SIG-M5 (cell line): ENCODE measurements at places on chromosomes 5 and 9.

GRCh38 chr5:127313847-127314473 lies 23.4 kb downstream of the MEGF10 start:
- no peak for DNase-seq

- no peak for DNase-seq
Measured at GRCh38 chr9:129027685-129028191, 393 bp downstream of the SH3GLB2 start.

- DNase-seq, result no peak
Measured at GRCh38 chr5:165135565-165135964, 1630.1 kb downstream of the MAT2B start.

DNA sequence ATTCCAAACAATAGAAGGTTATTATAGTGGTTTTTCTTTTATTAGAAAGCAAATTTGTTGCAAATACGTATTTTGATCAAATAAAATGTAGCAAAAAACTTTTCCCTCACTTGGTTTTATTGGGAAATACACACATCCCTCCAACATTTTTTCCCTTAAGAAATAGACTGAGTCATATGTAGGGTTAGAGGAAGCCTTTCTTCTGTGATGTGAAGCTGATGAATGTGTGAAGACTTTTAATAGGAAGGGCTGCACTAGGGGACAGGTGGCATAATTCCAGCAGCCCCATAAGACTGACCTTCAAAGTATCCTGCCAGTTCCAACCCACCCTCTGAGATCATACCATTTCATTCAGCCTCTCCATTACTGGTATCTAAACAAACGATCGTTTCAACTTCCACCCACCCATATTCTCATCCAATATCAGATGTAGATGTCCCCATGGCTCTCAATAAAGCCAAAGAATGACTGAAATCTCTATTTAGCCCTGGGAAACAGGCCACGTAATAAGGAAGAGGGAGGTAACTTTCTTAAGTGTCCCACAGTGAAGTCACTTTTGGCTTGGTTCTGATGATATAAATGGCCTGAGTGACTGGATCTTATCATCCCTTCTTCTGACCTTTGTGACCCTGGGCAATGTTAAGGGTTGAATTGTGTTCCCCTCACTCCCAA lies 64.7 kb upstream of the LPAR1 start:
- DNase-seq, result no peak

GRCh38 chr5:137367951-137368350 lies 131.2 kb downstream of the SPOCK1 start:
- DNase-seq, result no peak

DNA sequence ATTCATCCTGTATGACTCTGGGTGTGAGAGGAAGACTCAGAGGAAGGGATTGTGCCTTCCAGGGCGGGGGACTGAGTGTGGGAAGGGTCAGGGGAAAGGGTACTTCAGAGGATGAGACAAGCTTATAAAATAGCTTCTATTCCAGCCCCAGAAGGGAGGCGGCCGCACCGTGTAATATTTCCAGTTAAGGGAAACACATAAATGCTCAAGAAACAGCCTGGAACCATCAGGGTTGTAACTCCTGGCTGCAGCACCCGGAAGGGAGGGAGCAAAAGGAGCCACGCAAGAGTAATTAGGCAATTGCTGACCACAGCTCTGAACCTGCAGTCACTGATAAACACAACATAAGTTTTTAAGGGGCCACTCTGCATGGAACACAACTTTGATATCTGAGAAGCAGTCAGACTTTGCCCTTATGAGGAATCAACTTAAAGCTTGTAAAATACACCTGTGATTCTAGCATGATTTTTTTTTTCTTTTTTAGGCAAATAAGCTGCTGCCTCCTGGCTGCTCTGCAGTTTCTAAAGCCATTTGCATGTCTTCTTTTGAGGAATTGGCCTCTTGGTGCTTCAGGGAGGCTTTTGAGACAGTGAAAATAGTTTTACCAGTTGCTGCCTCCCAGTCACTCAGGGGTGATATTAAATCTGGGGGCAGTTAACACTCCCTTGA lies 382.7 kb downstream of the ENC1 start:
- no peak for DNase-seq

- DNase-seq, result no peak
Measured at GRCh38 chr9:124040935-124041816, 29.6 kb downstream of the LHX2 start.

GRCh38 chr5:34740389-34740806 lies 84.3 kb downstream of the RAI14 start:
- DNase-seq, result no peak

DNA sequence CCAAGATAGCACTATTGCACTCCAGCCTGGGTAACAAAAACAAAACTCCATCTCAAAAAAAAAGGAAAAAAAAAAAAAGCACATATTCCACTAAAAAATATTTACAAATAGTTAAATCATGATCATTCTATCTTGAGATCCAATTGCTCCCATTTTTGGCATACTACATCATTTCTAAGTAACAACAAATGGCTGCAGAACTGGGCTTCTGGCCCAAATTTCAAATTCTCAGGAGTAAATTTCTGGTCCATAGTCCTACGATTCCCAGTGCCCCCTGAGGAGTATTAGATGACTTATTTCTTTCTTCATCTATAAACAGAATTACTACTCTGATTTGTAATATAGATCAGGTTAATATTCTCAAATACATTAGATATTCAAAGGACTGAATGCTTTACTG lies 62.1 kb downstream of the CEMIP2 start:
- DNase-seq, result no peak

DNA sequence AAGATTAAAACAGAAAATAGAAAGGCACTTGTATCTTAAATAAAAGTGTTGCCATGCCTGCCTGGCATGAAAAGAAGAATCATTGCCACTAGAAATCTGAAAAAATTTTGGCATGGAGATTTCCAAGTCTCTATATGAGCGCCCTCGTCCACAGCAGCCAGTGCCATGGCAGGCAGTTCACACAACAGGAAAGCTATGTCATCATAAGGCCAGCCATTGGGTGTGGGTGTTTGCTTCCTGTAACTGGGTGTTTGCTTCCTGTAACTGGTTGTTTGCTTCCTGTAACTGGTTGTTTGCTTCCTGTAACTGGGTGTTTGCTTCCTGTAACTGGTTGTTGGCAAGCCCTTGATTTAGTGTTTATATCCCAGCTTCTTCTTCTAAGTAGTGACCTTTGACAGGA lies 446.7 kb downstream of the IRX1 start:
- DNase-seq, result no peak

- no peak for DNase-seq
Measured at GRCh38 chr5:175211956-175212756, 231.8 kb downstream of the DRD1 start.

DNA sequence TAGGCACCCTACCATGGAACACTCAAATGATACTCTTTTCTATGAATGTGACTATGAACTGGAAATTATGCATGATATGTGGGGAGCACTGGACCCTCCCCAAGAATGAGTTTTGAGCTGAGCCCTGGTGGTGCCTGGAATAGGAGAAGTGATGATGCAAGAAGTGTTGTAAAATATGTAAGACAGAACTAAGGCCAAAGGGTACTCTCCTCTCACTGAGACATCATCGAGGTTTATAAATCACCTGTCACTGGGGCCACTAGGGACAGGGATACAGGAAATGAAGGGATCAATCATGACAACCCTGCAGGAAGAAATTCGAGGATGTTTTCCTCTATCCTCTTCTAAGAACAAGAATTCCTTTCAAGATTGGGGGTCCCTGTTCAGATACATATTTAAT lies 45.4 kb downstream of the PCSK1 start:
- no peak for DNase-seq

- DNase-seq, result no peak
Measured at GRCh38 chr5:53820802-53821171, 260.3 kb downstream of the NDUFS4 start.

DNA sequence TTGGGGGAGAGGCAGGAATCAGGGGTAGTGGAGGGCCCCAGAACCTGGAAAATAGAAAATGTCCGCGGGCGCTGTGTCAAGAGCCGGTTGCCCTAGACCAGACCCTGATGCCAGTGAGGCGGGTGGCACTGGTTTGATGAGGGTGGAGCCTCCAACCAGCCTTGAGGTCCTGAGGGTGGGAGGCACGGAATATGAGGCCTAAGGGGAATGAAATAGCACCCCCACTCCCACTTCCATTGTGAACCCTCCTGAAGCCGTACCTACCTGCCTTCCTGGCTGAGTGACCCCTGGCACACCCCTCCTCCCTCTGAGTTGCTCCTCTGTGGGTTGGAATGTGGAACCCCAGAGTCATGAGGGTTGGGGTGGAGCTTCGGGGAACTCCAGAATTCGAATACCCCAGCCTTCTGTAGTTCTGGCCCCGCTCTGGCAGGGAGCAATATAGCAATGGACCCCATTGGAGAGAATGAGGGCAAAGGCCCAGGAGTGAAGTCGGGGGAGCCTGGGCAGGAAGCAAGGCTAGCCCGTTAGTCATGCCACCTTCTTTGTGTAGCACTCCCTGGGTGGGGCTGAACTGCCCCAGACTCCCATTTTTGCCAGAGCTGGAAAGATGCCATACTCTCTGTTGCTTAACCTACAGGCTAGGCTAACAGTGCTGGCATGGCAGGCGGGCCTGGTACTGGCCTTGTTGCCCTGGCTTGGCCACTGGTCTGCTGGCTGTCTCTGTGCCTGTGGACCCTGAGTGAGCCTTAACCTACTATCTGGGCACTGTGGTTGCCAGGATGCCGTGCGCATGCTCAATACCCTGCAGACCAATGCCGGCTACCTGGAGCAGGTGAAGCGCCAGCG lies 1.0 kb downstream of the FPGS start:
- no peak for DNase-seq

DNA sequence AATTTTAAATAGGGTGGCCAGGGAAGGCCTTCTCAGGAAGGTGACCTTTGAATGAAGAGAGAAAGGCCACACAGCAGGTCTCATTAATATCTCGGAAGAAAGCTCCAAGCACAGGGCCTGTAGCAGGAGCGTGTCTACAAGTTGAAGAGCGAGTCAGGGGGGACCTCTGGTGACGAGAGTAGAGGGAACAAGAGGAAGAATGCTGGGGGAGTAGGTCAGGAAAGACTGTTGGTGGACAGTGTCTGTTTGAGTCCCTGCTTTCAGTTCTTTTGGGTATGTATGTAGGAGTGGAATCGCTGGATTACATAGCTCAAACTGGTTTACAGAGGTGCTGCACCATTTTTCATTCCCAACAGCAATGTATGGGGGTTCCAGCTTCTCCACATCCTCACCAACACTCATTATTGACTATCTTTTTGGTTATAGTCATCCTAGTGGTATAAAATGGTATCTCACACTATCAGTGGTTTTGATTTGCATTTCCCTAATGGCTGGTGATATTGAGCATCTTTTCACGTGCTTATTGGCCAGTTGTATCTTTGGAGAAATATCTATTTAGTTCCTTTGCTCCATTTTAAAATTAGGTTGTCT lies 55.8 kb downstream of the NUP214 start:
- DNase-seq, result no peak

DNA sequence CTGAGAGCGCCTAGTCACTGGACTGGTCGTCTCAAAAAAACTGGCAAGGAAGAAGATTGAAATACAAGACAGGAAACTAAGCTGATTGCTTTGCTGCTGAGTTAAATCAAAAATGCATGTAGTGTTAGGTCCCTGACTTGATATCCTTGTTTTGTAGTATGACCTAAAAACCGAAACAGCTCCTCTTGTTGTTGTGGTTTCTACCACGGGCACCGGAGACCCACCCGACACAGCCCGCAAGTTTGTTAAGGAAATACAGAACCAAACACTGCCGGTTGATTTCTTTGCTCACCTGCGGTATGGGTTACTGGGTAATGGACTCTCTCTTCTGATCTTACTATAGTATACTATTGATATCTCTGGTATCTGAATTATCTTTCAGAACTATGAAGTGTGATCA lies 4.3 kb downstream of the MTRR start:
- DNase-seq, result no peak

GRCh38 chr5:491119-491855 lies 33.0 kb downstream of the SLC9A3 start:
- DNase-seq, result no peak

GRCh38 chr5:52804387-52804791 lies 16.7 kb downstream of the ITGA1 start:
- no peak for DNase-seq

- peak; percentile 24 for DNase-seq
Measured at GRCh38 chr5:10452768-10453331, 11.2 kb downstream of the ROPN1L start.

- no peak for DNase-seq
Measured at GRCh38 chr9:31030741-31031202, 1353.7 kb upstream of the ACO1 start.

DNA sequence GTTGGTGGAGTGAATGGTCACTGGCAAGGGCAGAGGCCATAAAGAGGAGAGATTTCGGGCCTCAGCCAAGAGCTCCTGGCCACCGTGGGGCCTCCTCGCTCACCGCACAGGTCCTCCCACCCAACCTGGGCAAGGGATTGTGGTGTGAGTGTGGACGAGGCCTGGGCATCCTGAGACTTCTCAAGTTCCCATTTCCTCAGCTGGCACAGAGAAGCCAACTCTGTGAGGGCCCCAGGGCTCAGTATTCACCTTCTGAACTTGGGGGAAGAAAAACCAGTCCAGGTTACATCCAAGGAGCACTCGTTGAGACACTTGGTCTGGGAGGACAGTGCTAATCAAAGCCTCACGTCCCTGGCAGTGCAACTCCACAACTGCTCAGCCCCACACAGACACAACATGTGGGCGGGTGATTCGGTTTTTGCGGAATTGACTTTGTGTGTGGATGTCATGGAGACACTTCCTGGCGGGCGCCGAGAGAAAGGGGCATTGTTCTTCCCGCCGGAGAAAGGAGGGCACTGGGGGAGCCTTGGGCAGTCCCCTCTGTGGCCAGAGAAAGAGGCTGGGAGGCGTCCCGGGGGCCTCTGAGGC lies 28.5 kb upstream of the NKD2 start:
- no peak for DNase-seq

GRCh38 chr9:37029304-37029775 lies 4.7 kb downstream of the PAX5 start:
- no peak for DNase-seq

DNA sequence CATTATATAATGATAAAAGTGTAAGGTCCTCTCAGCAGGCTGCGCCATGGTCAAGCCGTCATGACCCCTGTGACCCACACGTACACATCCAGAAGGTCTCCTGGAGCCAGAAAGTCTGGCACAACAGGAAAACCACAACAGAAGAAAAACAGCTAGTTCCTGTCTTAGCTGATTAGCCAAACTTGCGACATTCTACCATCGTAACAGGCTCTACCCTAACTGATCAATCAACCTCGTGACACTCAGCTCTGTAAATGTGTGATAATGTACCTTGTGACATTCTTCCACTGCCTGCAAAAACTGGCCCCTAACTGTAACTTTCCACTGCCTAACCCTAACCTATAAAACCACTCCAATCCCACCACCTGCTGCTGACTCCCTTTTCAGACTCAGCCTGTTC lies 316.4 kb upstream of the TUSC1 start:
- no peak for DNase-seq

GRCh38 chr5:163861670-163862069 lies 356.3 kb downstream of the MAT2B start:
- DNase-seq, result no peak

GRCh38 chr5:27403243-27403882 lies 365.0 kb upstream of the CDH9 start:
- DNase-seq, result no peak

DNA sequence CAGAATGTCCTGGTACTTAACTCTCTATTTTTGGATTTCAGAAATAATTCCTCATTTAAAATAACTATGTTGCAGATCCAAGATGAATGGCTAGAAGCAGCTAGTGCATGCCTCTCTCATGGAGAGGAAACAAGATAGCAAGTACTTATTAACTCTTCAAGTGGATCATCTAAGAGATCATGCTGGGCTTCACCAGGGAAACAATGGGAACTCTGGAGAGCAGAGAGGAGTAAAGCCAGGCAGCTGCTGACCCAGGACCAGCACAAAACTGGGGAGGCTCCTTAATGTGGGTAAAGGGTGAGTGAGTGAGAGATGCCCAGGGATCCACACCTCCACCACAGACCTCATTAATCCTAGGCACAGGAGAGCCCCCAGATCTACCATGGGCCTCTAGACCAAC lies 897.8 kb upstream of the ACO1 start:
- DNase-seq, result no peak
